Esophagus squamous epithelium (tissue), 5 donors: ENCODE measurements at places on chromosomes 3 and 15.

- DNase-seq = no peak
Measured at GRCh38 chr3:120137548-120137947, 43.3 kb upstream of the GSK3B start.

- DNase-seq = no peak
Measured at GRCh38 chr3:139530717-139531116, 8.8 kb downstream of the RBP1 start.

DNA sequence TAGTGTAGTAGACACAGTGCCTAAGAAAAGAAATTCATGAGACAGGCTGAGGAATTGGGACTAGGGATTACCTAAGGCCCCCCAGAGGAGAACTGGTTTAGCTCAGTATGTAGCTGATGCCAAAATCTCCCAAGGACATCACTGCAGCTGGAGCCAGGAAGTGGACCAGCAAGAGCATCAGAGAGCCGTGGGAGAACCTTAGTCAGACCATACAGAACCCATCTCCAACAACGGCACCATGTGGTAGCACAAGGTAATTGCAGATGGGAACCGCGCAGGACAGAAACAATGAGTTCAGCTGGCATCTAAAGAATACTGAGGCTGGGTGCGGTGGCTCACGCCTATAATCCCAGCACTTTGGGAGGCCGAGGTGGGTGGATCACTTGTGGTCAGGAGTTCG lies 81.7 kb downstream of the WNT5A start:
- DNase-seq = no peak

DNA sequence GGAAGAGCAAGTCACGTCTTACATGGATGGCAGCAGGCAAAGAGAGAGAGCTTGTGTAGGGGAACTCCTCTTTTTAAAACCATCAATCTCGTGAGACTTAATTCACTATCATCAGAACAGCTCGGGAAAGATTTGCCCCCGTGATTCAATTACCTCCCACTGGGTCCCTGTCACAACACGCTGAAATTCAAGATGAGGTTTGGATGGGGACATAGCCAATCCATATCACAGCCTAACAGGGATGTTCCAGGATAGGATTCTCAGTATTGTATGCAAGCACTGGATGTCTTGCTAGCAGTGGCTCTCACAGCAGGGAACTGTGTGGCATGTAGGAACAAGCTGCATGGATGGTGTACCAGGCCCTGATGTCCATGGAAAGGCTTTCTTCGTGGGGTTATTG lies 47.8 kb upstream of the SLC24A5 start:
- no peak for DNase-seq

- DNase-seq = no peak
Measured at GRCh38 chr3:32076566-32076965, 29.9 kb upstream of the GPD1L start.

GRCh38 chr15:43508991-43509659 lies 8.3 kb upstream of the MAP1A start:
- no peak for DNase-seq

DNA sequence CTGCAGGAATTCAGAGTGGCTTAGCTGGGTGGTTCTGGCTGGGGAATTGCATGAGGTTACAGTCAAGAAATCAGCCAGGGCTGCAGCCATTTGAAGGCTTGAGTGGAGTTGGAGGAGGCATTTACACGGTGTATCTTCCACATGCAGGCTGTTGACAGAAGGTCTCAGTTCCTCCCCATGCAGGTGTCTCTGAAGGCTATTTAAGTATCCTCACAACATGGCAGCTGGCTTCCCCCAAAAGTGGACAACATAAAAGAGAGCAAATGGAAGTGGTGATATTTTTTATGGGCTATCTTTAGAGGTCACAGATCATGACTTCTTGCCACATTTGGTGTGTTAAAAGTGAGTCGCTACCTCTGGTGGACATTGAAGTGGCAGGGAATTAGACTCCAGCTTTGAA lies 60.1 kb upstream of the SPRED1 start:
- DNase-seq = no peak
